NB4 (cell line): ENCODE measurements at places on chromosomes 7 and 10.
A peak's percentile ranks its signal among the peaks of the same experiment; 100 is the strongest.

DNA sequence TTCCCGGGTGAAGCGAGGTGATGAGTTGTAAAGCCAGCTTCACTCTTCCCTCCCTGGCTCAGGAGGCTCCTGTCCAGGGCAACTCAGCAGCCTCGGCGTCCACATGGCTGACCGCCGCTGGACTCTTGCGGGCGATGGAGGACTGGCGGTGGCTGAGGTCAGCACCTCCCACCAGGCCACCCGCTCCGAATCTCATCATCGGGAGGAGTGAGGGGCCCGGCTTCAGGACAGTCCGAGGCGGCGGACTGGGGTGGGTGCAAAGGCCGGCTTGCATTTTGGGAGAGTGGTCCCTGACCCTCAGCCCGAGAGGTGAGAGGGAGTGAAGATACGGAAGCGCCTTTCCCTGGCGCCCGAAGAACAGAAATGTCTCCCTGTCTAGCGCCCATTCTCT, 759 bp downstream of the DNAJB12 start:
- DNase-seq: peak; percentile 40

GRCh38 chr10:18010050-18010449, 58.3 kb downstream of the SLC39A12 start:
- DNase-seq: no peak

GRCh38 chr7:30493228-30493627, 11.4 kb downstream of the GGCT start:
- DNase-seq: no peak

GRCh38 chr10:112442063-112442462, 4.7 kb downstream of the ZDHHC6 start:
- no peak for DNase-seq

DNA sequence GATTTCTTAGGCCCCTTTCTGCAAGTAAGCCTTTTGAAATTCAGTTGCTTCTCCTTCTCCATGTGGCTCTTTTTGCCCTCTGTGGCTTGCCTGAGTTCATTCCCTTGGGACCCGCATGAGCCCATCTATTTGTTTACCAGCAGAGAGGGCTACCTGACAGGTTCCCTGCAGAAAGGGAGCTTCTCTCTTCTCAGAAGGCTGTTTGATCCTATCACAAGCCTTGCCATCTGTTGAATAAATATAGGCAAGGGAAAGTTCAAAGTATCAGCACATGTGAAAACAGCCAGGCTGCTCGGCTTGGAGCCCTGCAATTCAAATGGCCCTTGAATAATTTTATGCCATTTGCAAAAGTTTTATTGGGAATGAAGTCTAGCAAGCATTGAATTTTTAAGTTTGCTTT, 720.2 kb upstream of the FZD8 start:
- DNase-seq: peak; percentile 5

GRCh38 chr10:102620138-102620590, 24.1 kb upstream of the TRIM8 start:
- no peak for DNase-seq

GRCh38 chr7:140084142-140084655, 21.4 kb upstream of the PARP12 start:
- DNase-seq: peak; percentile 97

GRCh38 chr7:124791426-124791825, 25.8 kb upstream of the GPR37 start:
- DNase-seq: no peak

GRCh38 chr7:132100981-132101380, 475.3 kb downstream of the PLXNA4 start:
- no peak for DNase-seq

- DNase-seq: no peak
These were observed 18.2 kb upstream of the UNCX start for GRCh38 chr7:1214516-1214915.

DNA sequence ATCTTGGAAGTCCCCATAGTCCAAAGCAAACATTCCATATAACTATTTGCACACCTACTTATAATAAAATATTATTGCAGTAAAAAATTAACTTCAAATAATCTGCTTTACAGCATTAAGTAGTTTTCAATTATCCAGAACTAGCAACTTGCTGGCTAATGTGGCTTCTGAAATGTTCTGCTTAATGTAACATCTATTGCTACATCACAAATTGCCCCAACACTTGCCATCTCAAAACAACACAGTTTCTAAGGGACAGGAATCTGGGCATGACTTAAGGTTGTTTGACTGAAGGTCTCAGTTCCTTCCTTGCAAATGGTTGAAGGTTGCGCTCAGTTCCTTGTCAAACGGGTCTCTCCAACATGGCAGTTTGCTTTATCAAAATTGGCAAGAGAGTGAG, 378.5 kb upstream of the SEMA3C start:
- DNase-seq: no peak

GRCh38 chr10:70493660-70494234, 15.2 kb downstream of the PALD1 start:
- peak; percentile 84 for DNase-seq

DNA sequence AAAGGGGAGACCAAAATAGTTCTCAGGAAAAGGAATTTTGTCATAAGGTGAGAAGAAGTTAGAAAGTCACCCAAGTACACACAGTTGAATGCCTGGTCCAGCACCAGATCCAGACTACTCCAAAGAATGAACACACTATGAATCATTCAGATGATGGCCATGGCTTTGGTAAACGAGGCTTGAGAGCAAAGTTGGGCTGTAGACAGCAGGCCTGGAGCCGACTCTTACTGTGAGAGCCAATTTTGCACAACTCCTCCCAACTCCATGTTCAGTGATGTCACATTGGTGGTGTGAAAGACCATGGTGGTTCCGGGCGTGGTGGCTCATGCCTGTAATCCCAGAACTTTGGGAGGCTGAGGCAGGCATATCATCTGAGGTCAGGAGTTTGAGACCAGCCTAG, 131.6 kb downstream of the PKD1L1 start:
- DNase-seq: no peak

DNA sequence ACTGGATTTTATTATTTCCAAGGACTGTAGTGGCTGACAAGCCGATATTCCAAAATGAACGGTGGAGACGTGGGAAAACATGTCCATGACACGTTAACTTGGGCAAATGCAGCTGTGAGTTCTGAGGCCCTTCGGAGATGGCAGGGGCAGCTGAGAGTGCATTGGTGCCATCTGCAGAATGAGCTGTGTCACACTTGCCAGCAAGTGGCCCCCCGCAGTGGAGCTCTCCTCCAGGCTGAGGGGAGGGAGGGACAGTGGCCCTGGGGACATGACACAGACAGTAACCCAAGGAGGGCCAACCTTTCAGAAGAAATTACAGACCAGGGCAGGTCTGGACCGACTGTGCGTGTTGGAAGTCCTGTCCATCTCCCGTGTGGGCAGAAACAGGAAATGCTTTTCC, 139.4 kb downstream of the SVIL start:
- DNase-seq: no peak

- DNase-seq: no peak
These were observed 618.6 kb upstream of the MKI67 start for GRCh38 chr10:128744811-128745305.

GRCh38 chr7:72286519-72286918, 125.6 kb downstream of the CALN1 start:
- DNase-seq: no peak

GRCh38 chr10:35058686-35059085, 31.5 kb downstream of the CUL2 start:
- no peak for DNase-seq

GRCh38 chr7:35975851-35976454, 175.1 kb downstream of the SEPTIN7 start:
- DNase-seq: peak; percentile 92

DNA sequence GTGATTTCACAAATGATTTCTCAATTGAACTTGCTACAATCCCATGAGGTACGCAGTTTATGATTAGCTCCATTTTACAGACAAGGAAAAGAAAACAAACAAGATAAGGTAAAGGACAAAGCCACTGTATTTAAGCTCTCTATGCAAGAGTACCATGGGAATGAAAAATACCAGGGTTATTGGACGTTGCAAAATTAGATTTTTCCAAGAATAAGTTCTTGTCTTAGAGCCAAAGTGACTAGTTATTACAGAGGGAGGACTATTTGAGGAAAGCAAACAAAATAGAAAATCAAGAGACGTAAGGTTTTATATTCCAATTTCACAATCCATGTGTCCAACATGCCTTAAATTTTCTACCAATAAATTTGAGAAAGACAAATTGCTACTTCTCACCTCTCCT, 97.9 kb upstream of the PTN start:
- no peak for DNase-seq
